Fibroblast of skin of back (primary cell): ENCODE measurements at places on chromosomes 5 and 9.

DNA sequence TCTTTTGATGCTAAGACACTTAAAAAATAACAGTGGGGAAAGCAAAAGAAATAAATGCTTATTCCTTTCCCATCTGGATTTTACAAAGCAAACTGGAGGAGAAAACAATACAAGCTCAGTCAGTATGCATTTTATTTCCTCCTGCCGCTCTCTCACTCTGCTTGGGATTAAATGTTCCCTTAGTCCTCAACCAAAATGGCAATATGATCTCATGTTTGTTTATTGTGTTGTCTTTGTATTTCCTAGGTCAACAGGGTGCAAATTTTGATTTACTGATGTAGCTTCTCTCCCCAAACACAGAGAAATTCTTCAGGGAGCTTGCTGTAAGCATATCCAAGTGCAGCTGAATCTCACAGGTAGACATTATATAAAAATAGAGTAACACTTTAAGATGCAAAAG, 92.1 kb upstream of the ERBIN start:
- DNase-seq, result no peak

GRCh38 chr5:89444088-89444487, 561.1 kb upstream of the MEF2C start:
- no peak for DNase-seq

GRCh38 chr5:2695200-2695891, 56.1 kb downstream of the IRX2 start:
- peak; percentile 33 for DNase-seq

GRCh38 chr5:100306000-100306399, 229.2 kb upstream of the FAM174A start:
- no peak for DNase-seq

GRCh38 chr5:167903659-167904058, 387.8 kb upstream of the WWC1 start:
- peak; percentile 18 for DNase-seq

GRCh38 chr5:74556631-74557595, 83.6 kb downstream of the ENC1 start:
- no peak for DNase-seq

GRCh38 chr5:97936231-97936630, 753.2 kb upstream of the RIOK2 start:
- no peak for DNase-seq

GRCh38 chr9:73081979-73082657, 69.5 kb upstream of the ANXA1 start:
- DNase-seq, result peak; percentile 55

- no peak for DNase-seq
Measured at GRCh38 chr5:85337435-85337834, 952.8 kb upstream of the EDIL3 start.

- no peak for DNase-seq
Measured at GRCh38 chr5:37319037-37319782, 51.7 kb downstream of the NUP155 start.

GRCh38 chr5:139678751-139679750, 30.9 kb downstream of the CXXC5 start:
- DNase-seq, result peak; percentile 33

- no peak for DNase-seq
Measured at GRCh38 chr9:104094534-104095015, 466 bp downstream of the SMC2 start.
